Ovary (tissue), 10 donors: ENCODE measurements at places on chromosomes 2 and 18.

- peak; percentile 84 for DNase-seq
Measured at GRCh38 chr2:46461011-46461674, 18.2 kb upstream of the TMEM247 start.

GRCh38 chr2:157468931-157469708 is 25.2 kb upstream of the CYTIP start:
- DNase-seq = no peak

DNA sequence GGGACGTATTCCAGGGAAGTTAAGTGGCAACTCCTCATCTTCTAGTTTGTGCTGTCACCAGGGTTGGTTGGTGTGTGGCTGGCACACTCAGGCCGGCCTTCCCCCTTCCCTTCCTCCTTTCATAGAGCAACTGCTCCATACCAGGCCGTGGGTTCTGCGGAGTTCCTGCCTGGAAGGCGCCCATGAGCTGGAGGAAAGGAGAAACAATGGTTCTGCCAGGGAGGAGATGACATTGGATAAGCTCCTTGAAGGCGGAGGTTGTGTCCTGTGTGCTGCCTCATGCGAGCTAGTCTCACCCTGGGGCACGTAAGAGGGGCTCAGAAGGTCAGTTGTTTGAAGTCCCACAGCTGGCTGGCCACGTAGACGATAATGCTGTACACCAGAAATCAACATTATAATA is 19.2 kb downstream of the ASAP2 start:
- DNase-seq = no peak

DNA sequence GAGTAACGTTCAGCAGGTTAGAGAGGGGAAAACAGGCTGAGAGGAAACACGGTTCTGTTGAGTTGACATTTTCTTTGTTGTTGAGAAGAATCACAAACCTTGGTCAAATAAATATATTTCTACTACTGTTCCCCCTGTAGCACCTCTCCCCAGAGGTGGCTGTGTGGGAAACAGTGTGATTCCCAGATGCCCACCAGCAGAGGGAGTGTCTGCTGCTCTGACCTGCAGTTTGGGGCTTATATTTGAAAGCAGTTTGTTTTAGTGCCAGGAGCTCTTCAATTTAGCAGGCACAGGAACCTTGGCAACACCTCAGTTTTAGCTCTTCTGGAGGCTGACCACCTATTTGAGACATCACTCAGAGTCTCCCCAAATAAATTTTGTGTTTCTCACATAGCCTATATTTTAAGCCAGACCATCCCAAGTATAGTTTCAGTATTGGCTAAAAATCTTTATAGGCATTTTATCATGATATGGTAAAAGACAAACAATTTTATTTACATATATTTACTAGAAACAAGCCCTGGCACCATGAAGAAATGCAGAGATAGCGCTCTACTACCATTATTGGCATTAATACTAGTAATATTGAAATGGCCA is 75.7 kb downstream of the PIK3C3 start:
- DNase-seq = no peak

GRCh38 chr18:75574187-75574586 is 146.7 kb upstream of the SMIM21 start:
- no peak for DNase-seq

- DNase-seq = no peak
Measured at GRCh38 chr2:78984386-78984785, 41.1 kb upstream of the REG3G start.

- DNase-seq = no peak
Measured at GRCh38 chr2:160726046-160726445, 232.4 kb upstream of the RBMS1 start.

DNA sequence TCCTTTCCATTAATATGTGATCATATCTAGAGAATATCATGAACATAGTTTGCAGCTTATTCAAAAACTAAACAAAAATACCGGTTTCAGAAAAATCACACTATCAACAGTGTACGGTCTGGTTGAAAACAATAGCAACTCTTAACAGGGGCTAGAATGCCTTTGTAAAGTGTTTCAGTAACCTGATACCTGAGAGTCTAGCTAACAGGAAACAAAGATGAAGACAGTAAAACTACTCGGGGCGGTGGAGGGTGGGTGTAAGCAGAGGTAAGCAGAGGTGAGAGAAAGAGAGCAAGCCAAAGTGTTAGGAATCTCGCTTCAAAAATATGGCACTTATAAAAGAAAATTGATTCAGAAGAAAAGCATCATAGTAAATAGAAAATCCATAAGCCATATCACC is 109.0 kb upstream of the RGPD4 start:
- no peak for DNase-seq

DNA sequence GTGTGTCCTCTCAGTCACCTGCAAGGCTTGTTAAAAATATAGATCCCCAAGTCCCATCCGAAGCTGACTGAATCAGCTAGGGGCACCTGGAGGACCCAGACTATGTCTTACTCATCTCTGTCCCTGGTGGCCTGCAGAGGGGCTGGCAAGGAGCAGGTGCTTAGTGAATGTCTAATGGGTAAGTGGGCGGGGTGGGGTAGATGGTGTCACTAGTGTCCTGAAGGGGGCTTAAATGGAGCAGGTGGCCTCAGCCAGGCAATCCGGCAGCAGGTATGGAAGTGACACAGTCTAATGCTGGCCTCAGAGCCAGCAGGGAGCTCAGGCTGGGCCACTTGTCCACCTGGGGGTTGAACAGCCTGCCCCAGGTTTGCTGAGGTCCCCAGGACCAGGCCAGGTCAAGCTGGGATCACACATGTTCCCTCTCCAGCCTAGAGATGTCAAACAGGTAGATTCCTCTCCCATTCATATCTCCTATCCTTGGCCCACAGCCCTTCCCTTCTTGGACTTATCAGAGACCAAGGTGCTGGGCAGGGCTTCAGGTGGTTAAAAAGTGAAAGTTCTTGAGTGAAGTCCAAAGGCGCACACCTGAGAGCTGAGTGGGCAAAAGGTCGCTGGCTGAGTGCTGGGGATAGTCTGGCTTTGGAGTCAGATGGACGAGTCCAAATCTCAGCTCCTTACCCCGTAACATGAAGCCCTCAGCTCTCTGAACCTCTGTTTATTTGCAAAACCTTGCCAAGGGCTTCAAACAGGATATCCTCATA is 1.7 kb downstream of the STEAP3 start:
- DNase-seq = no peak

- no peak for DNase-seq
Measured at GRCh38 chr2:193695367-193695766, 1500.6 kb upstream of the TMEFF2 start.

DNA sequence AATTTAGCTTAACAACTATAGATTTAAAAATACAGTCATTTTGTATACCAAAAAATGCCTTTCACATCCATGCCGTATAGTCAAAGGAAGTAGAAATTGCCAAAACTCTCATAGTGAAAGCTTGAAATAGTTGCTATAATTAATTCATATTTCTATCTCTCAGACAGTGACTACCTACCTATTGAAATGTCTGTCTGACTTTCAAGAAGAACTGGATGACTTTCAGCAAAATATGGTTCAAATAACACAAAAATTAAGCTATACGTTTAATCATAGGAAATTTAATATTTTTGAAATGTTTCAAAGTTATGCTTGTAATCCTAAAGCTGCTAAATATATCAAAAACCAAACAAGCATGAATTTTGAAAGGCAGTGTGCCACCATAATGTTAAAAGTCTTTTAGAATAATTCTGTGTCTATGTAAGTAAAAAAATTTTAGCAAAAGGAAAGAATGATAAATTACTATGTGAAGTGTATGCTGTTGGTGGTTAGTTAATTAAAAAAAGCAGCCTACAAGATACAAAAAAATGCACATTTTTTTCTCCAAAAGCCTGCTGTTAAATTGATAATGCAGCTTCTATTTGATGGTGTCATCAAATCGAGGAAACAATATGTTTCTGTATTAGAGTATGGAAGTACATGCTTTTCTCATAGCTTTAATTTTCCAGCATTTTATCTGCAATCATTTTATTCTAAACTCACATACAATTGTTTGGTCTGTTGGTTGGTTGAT is 57.7 kb upstream of the ST6GAL2 start:
- DNase-seq = no peak

- DNase-seq = no peak
Measured at GRCh38 chr2:170717991-170718589, 3.0 kb downstream of the SP5 start.

DNA sequence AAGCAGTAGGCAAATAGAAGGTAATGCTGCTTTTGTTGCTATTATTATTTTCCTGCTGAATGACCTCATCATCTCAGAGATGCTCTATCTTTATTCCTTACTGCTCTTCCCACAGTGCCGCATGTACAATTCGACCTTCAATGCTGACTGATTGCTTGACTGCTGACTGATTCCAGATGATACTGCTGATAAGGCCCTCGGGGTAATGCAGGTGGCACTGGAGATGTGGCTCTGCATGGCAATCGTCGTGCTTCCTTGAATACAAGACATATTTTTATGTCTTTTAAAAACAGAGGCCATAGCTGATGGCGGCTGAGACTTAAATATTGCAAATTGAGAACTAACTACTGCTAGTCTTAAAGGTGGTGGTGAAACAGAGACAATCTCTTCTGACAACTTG is 146.6 kb downstream of the LOXHD1 start:
- DNase-seq = no peak

- DNase-seq = no peak
Measured at GRCh38 chr2:190328573-190329147, 9.0 kb upstream of the HIBCH start.

DNA sequence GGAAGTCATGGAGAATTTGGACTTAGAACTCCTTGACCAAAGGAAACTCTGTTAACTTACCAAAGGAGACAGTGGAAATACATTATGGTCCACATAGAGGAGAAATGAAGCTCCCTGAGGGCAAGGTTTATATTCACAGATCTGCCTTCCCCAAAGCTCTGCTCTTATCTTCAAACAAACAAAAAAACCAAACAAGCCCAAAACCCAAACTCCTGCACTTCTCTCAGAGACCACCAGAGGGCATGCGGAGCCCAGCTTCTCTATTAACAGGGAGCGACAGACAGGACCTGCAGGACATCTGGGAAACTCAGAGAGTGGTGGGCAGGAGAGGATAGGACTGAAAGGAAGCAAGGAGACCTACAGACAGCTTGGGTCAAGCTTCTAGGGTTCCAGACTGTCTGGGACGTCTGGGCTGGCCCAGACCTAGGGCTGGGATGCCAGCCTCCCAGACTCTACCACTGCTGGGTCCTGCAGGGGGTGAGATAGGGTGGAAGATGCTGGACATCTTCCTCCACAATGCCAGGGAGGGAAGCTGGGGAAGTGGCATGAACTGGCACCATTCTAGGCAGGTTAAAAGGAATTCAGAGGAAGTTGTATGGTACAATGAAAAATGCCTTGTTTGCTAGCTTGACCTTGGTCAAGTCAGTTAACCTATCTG is 4.0 kb upstream of the WNT10A start:
- peak; percentile 53 for DNase-seq

DNA sequence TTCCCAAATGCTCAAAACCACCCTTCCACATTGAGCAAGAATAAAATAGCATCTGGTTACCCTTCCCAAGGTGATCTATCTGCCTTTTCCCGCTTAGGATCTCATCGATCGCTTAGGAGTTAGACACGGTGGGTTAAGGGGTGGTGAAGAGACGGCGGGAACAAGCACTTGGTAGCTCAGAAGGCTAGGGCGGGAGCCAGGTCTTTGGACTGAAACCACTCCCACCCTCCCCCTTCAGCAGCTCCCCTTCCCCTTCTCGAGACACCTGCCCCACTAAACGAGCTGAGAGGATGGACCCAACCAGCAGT is 513 bp downstream of the THOC1 start:
- no peak for DNase-seq

GRCh38 chr18:11091746-11092145 is 57.6 kb downstream of the PIEZO2 start:
- DNase-seq = no peak

- DNase-seq = no peak
Measured at GRCh38 chr2:139048017-139048416, 267.8 kb upstream of the NXPH2 start.

- no peak for DNase-seq
Measured at GRCh38 chr2:8307606-8308180, 374.2 kb upstream of the ID2 start.

DNA sequence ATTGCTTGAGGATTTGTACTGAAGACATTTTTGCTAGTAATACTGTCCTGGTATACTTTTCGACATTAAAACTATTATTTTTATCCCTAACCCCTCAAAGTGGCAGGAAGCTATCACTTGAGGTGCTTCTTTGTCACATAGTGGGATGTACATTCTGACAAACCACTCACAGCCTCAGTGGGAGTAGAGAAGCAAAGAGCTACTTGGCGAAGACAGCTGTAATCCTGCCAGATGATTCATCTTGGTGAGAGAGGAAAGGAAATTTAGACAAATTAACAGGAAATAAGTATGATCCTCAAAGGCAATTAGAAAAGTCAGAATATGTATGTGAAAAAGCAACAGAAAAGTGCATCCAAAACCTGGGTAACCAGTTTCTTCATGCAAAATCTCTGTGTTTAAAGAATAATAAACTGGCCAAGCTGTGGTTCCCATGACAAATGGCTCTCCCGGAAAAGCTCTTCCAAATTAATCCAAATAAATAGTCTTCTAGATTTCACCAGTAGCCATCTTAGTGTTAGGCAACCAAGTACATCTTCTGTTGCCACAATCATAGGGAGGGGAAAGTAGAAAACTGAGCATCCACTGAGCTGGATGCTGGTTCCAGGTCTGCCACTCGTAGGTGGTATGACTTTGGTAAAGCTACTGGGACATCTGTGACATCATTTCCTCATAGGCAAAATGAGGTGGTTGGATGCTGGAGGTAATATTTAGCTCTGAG is 308.0 kb upstream of the LYPD1 start:
- no peak for DNase-seq

DNA sequence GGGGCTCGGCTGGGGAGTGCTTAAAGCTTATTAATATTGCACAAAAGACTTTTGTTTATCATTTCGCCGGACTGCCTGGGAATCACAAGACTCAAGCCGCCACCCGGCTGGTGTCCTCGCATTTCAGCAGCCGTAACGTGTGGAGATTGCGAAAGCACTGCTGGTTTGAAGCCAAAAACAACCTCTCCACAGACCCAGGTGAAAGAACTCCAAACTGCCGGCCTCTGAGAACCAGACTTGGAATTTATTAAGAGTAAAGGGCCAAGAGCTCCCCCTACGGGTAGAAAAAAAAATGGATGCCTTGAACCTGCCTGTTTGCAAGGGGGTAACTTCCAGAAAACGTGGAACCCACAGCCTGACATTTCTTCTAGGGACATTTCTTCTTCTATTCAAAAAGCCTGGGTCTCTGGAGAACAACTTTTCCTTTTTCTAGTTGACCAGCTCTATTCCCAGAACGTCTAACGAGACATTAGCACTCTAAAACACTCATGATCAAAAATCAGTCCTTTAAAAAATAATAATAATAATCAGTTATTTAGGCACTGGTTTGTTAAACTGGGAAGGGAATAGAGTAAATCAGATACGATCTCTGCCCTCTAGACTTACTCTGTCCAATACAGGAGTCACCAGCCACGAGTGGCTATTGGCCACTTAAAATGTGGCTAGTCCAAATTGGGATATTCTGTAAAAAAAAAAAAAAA is 216.3 kb downstream of the C1D start:
- DNase-seq = peak; percentile 88

- no peak for DNase-seq
Measured at GRCh38 chr2:240238786-240239185, 98.3 kb upstream of the OTOS start.

DNA sequence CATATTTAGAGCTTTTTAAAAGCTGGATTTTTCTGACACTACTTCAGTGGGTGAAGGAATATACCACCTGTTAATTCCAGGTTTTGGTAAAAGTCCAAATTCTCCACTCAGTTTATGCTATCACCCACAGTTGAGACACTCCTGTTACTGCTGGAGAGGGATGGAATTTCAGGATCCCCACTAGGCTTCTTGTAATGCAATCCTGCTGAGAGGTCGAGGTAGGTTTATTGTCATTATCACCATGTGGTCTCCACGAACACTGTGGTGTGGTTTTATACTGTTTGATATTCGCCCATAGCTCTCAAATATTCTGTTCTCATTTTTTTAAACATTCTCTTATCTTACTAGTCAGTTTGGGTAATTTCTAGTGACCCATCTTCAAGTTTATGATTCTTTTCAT is 167.9 kb downstream of the CCDC102B start:
- no peak for DNase-seq
